ENCODE measurements at places on chromosomes 16 and 17.

DNA sequence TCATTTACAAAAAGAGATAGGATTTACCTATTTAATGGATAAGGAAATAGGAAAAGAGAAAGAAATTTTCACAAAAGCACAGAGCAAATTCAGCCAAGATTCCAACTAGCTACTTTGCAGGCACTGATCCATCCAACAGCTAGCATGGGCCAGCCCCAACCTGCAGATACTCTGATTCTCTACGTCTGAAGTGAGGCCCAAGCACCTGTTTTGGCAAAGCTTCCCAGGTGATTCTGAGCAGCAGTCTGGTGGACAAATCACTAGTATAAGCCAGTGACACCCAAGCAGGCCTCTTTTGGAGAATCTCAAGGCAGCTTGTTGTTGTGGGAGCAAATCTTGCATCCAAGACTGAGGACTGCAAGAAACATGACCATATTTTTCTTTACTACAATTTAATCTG, 20.9 kb upstream of the CALB2 start:
- DNase-seq = no peak

- DNase-seq = no peak
Measured at GRCh38 chr17:27530764-27531391, 74.6 kb downstream of the KSR1 start.

DNA sequence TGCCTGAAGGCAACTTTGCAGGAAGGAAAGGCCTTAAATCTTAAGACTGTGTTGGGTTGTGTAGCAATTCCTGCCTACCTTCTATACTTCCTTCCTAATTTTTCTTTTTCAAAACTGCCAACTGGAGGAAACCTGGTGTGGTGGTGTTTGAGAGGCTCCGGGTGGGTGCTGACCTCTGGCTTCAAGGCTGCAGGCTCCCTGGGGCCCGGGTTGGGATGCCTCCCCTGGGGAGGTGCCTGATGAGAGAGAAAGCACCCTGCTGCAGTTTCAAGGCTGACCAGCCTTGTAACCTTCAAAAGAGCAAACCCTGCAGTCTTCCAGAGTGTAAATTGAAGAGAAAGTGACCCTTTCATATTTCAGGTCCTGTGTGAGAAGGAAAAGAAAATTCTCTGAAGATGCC, 55.9 kb downstream of the MSI2 start:
- DNase-seq = no peak

- DNase-seq = peak; percentile 24
Measured at GRCh38 chr16:9407206-9407758, 315.8 kb downstream of the HAPSTR1 start.

DNA sequence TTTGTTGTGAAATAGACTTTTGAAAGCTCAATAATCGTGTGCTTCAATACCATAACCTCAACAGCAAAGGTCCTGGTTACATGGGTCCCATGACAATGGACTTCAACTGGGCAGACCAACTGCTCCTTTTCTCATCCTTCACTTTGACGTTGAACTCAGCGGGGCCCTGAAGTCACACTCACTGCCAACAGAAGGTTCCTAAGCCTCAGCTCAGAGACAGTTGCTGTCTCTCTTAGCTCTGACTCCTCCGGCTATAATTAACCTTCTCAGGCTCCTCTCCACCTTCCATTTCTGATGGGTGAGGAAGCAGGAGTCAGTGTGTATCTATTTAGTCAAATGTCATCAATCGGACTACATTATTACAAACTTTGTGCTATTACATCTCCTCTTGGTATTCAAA, 23.8 kb downstream of the MPP3 start:
- DNase-seq = no peak

DNA sequence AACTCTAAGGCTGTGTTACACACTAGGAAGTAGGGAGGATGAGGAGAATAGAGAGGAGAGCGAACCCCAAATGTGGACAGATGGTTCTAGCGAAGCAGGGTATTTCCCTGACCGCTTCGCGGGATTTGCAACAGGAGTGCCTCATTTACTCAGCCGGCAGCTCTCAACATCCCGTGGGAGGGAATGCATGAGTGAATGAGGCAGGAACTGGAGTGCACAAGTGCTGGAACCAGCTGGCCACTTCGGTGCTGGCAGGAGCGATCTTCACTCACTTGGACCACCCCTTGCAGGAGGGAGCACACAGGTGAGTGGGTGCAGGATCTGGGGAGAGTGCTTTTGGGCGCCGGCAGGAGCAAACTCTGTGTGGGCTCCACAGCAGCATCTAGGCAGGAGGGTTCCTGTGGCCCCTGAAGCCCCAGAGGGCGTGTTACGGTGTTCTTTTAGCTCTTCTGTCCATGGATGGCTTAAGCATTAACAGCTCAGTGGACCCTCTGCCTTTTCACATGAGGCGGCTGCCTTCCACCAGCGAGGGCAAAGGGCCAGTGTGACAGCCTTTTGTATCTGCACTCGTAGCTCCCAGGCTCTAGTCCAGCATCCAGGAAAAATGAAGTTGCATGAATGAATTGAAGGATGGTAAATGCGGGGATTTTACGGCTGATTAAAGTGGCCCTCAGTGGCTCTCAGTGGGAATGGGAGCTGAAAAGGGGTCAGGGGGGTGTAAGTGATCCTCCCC, 17.4 kb upstream of the ZNHIT3 start:
- DNase-seq = no peak

- DNase-seq = peak; percentile 94
Measured at GRCh38 chr17:78390241-78391050, 12.0 kb downstream of the PGS1 start.

GRCh38 chr16:72878301-72879269, 169.3 kb downstream of the ZFHX3 start:
- no peak for DNase-seq
